Smooth muscle cell of trachea (primary cell): ENCODE measurements at places on chromosomes 13 and 19. TPM values are rescaled to one million over a fixed set of nuclear protein-coding genes. Genes with fewer than 3 reads are reported as not detected.

The MUC16 gene
- not detected in 2 replicates for total RNA-seq

The OR7D2 gene
- 0.33 TPM in 1 of 2 replicates, not detected in the other for total RNA-seq

The KIRREL2 gene
- total RNA-seq, result not detected in 2 replicates

The PRR36 gene
- total RNA-seq, result under 0.01 TPM in 1 of 2 replicates, not detected in the other
